ENCODE measurements at places on chromosomes 6 and 20.

GRCh38 chr6:161130541-161130940 lies 139.0 kb downstream of the MAP3K4 start:
- DNase-seq: no peak

DNA sequence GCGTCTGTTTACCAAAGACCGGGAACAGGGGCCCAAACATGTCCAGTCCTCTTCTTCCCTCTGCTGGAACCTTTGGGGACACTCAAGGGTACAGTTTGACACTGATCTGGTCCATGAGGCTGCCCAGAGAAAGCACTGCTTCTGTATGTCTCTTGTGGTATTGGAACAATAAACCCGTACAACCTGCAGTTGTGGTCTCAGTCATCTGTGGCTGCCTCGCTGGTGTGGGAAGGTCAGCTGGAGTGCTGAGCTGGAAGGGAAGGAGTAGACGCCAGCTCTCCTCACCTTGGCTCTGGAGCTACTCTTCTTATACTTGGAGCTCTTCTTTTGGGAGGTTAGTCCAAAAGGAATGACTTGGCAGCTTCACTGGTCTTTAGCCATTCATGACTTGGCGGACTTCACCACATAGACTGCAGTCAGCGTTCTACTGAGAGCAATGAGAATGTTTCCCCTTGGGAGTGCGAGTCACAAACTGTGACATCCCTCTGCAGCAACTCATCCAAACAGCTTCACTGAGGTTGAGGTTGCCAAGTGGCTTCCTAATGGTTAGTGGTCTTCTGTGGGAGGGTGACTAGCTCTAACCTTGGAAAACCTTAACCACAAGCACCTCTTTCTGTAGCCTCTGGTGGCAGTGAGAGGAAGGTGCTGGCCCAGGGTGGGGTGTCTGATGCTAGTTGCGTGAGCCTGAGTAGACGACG lies 81.2 kb downstream of the ASXL1 start:
- peak; percentile 18 for DNase-seq

GRCh38 chr6:18155150-18155863 lies at the start of gene KDM1B:
KDM1B (plus strand) TSS chr6:18155422; CDS start chr6:18159896, 4,474 bp downstream.
- DNase-seq: peak; percentile 89

- no peak for DNase-seq
Observed at GRCh38 chr20:47035026-47035590, 140.5 kb downstream of the EYA2 start.

Measured in renal cortical epithelial cell (primary cell).